ENCODE measurements at places on chromosomes 12 and 14. TPM values are rescaled to one million over a fixed set of nuclear protein-coding genes. Genes with fewer than 3 reads are reported as not detected.

Gene MDM2
- 207 TPM for total RNA-seq

Gene ABHD12B
- not detected for total RNA-seq

Gene HPD
- total RNA-seq: not detected

Gene EGLN3
- total RNA-seq: 18.6 TPM

Gene ZC2HC1C
- total RNA-seq: 3.3 TPM

Gene B4GALNT1
- total RNA-seq: 0.77 TPM

Gene CD163
- total RNA-seq: not detected

Gene KCNK13
- not detected for total RNA-seq

Gene IL26
- total RNA-seq: 1.00 TPM

Gene TMEM229B
- total RNA-seq: 25.1 TPM

Gene HVCN1
- total RNA-seq: 16.0 TPM

Gene KRT2
- 0.10 TPM for total RNA-seq

Gene SELPLG
- 207 TPM for total RNA-seq

Gene PIWIL1
- total RNA-seq: not detected

Gene BCAT1
- 7.3 TPM for total RNA-seq

DNA sequence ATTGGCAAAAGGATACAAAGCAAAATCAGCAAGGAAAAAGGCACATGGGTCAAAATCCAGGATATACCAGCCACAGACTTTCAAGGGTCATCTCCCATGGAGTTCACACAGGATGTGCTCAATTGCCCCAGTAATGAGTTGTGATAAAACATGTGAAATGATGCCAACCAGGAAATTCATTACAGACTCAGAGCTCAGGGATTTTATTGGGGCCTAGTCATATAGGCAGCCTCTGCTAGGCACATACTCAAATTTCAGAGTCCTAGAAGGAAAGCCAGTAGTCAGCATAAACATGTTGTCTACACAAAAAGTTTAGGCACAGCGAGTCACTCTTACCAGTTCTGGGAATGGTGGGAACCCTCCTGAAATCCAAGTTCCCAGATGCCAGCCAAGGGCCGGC, 64.4 kb upstream of the OSBPL8 start:
- DNase-seq: no peak

DNA sequence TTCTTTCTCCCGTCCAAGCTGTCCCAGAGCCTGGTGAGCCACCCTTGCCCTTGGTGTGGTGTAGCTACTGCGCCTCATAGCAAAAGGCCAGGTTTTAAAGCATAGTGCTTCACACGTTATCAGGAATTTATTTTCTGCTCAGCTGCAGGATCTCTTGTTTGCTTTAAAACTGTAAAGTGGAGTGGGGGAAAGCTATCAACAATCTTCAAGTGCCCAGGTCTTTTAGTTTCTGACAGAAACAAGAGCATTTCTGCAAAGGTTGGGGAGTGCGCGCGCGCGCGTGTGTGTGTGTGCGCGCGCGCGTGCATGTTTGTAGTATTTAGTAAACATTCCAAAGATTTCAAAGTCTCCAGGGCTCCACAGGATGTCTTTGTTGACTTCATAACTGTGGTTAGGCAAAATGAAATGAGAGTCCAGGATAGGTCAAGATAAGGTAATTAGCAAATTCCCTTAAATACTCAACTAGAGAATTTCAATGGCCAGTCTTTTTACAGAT, 45.5 kb downstream of the EML1 start:
- DNase-seq: no peak

GRCh38 chr12:63450816-63451215, 217.5 kb downstream of the DPY19L2 start:
- DNase-seq: no peak

GRCh38 chr14:65103150-65103760, 938 bp upstream of the MAX start:
- DNase-seq: peak; percentile 26

DNA sequence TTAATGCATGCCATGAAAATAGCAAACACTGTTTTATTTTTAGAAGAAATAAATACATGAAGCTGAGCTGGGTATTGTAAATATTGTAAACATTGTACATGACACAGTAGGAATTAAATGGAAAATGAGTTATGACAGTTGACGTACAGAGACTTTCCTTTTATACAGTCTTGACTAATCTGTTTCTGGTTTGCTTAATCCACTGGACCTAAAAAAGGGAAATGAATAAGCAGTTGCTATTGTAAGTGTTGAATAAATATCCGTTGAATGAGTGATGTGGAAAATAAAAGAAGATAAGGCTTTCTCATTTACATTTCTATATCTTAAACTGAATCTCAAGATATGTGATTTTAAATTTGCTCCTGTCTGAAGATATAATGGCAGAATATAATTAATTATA, 15.0 kb downstream of the PMCH start:
- no peak for DNase-seq

DNA sequence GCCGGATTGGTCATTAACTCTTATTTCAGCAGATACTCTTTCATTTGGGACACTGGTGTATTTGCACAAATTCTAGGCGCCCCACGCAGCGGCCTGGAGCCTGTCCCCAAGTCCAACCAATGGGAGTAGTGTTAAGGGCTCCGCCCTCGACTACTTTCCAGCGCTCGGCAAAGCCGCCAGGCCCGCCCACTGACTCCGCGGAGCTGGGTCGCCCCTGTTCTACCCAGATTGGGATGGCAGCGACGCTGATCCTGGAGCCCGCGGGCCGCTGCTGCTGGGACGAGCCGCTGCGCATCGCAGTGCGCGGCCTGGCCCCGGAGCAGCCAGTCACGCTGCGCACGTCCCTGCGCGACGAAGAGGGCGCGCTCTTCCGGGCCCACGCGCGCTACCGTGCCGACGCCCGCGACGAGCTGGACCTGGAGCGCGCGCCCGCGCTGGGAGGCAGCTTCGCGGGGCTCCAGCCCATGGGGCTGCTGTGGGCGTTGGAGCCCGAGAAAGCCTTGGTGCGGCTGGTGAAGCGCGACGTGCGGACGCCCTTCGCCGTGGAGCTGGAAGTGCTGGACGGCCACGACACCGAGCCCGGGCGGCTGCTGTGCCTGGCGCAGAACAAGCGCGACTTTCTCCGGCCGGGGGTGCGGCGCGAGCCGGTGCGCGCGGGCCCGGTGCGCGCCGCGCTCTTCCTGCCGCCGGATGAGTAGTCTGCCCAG, at the start of gene ACOT6:
Gene ACOT6 (plus strand): TSS at position 179 of the 707 bp plus-strand sequence. CDS start 55 bp downstream, at position 234.
- DNase-seq: peak; percentile 63

DNA sequence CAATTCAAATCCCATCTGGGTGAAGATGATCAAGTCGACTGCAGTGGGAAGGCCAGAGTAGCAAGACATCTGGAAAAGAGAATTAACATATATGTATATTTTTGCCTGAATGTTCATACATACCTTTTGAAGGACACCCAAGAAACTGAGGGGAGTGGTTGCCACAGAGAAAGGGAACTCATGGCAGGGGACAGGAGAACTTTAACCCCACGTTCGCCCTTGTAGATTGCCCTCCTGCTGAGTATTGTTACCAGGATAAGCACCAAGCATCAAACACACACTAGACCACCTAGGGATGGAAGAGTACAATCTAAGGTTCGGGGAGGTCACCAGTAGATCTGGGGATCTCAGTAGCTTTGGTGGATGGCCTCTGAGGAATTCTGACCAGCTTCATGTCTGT, 9.7 kb downstream of the KRT1 start:
- DNase-seq: no peak

- DNase-seq: no peak
Measured at GRCh38 chr12:570435-570920, 92.8 kb downstream of the NINJ2 start.

- DNase-seq: no peak
Measured at GRCh38 chr14:94027566-94028449, 1.7 kb downstream of the OTUB2 start.

GRCh38 chr12:67671419-67671818, 22.9 kb downstream of the DYRK2 start:
- no peak for DNase-seq

DNA sequence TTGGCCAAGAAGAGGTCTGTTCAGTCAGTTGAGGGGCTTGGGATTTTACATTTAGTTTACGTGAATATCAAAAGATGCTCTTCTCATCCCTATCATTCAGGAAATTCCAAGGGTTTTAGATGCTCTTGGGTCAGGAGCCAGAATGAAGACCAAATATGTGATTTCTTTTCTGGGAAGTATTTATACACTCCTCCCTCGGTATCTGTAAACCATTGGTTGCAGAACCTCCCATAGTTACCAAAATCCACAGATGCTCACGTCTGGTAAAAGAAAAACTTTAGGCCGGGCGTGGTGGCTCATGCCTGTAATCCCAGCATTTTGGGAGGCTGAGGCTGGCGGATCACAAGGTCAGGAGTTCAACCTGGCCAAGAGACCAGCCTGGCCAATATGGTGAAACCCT, 75.9 kb downstream of the TNFAIP2 start:
- DNase-seq: no peak

- DNase-seq: no peak
Measured at GRCh38 chr12:122902854-122903692, 7.1 kb upstream of the VPS37B start.

GRCh38 chr12:92619730-92620684, 82.8 kb upstream of the PLEKHG7 start:
- no peak for DNase-seq

- no peak for DNase-seq
Measured at GRCh38 chr14:88866305-88866704, 41.9 kb downstream of the TTC8 start.

GRCh38 chr14:47365233-47365632, 310.2 kb downstream of the MDGA2 start:
- DNase-seq: no peak

DNA sequence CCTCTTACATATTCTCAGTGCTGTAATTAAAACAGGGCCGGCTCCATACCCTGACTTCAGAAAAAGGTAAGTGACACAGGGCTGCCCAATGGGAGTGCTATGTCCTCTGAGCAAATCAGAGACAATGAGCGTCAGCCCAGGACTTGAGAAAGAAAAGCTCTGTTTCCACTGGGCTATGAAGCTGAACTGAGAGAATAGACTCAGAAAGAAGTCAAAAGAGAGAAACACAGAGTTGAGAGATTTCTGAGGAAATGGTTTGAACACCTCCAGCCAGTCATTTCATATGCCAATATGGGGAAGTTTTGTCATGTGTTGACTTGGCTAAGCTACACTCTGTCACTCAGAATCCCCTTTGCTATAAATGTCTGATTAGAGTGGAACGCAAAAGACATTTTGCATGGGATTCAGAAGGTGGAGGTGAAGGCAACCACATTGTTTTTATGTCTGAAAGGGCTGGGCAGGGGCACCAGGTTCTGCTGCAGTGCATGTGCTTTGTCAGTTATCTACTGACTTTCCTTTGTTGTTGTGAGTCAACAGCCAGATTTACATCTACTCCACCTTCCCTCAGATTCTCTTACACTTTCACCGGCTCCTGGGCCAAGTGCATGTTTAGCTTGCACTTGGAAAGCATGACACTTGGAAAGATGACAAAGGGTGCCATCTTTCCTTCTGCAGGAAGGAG, 313.3 kb downstream of the DUSP6 start:
- DNase-seq: no peak

DNA sequence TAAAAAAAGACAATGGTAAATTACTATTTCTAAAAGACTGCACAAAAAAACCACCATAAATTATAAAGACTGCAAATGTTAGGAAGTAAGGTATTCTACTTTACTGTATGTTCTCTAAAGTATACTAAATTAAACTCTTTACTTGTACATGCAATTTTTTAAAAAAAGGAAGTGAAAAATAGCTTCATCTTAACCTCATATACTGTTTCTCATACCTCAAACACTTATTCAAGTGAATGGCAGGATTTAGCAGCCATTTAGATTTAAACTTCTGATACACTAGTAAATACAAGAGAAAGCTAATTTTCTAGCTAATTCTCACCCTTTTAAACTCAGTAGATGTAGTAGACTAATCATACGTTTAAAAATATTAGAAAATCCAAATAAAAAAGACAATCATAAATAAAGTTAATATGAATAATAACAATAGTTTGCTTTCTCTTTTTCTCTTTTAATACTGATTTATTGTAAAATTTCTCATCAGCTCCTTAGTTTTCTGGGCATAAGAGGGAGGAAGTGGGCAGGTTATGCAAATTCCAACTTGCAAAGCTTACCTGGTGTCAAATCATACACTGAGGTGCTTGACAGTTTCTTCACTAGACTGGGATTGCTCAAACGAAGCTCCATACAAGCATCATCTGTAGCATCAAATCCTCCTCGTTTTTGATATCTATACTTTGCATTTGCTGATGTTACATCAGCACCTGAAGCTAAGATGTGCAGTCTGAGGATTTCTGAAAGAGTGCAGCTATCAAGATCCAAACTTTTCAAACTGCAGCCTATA, 71.0 kb upstream of the CFL2 start:
- DNase-seq: no peak

DNA sequence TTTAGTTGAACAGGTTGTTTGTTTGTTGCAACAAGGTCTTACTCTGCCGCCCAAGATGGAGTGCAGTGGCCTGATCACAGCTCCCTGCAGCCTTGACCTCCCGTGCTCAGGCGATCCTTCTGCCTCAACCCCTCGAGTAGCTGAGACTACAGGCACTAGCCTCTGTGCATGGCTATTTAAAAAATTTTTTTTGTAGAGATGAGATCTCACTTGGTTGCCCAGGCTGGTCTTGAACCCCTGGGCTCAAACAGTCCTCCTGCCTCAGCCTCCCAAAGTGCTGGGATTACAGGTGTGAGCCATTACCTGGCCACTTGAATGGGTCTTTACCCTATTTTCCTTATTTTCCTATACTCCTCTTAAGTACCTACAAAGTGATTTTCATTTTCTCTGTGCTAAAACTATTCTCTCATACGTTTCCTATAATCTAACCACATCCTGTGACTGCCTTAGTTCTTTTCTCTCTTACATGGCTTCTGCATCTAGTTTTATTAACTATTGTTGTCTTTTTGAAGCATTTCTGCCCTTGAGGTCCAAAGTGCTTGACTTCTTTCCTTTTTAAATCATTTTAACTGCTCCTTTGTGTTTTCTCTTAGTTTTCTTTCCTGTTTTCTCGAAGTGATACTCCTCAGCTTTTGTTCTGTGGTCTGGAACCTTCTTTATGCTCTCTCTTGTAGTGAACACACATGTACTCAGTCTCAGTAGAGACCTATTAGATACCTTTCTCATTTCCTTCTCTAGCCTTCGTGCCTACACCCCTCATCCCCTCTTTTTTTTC, 14.1 kb downstream of the GPX2 start:
- no peak for DNase-seq

GRCh38 chr14:75044322-75044721, 6.9 kb downstream of the MLH3 start:
- DNase-seq: no peak

Measured in activated CD4-positive, alpha-beta T cell treated with anti-CD3 and anti-CD28 coated beads, Interleukin-2, amount 10 ng/mL, durations not matched to agents 7 days and 5 days (primary cell).